ENCODE measurements at places on chromosomes 13 and 19.

DNA sequence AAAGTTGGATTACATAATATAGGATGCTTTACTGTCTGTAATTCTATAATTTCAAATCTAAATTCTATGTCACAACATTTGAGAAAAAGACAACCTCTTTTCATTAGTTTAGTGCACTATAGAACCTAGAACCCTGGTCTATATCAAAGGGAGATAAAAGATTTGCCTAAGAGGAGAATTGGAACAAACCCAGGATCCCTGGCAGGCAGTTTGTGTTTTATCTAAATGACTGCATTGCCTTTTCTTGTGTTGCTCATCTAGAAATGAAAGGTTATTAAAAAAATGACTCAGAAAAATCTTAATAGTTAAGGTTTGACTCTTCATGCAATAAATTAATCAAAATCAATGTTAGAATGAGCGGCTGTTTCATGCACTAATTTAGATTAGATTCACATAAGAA lies 96.7 kb downstream of the PCDH9 start:
- DNase-seq = no peak

DNA sequence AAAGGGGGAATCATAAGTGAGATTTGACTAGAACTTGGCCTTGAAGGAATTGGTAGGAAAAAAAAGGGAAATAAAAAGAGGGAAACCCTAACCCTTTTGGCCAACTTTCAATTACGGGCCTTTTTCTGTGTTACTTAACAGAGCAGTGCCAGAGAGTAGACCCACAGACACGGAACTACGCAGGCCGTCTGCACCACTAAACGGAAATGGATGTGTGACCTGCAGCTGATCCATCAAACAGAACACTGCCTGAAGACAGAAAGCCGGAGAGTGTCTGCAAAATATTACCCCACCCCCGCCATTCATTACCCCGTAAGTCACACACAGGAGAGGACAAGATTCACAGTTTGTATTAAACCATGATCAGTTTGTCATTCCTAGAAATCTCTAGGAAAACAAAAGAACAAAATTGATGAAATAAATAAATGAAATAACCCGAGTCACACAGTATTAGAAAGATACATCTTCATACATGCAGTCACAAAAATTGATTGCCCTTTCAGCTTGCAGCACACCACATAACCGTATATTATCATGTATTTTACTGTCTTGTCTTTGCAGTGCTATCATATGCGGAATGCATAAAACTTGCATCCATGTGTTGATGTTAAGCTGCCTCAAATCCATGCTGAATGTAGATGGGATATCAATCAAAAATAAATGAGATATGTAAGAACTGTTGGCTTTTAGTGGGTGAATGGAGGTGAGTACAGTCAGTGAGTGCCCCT lies 424.7 kb downstream of the IRS2 start:
- DNase-seq = no peak

DNA sequence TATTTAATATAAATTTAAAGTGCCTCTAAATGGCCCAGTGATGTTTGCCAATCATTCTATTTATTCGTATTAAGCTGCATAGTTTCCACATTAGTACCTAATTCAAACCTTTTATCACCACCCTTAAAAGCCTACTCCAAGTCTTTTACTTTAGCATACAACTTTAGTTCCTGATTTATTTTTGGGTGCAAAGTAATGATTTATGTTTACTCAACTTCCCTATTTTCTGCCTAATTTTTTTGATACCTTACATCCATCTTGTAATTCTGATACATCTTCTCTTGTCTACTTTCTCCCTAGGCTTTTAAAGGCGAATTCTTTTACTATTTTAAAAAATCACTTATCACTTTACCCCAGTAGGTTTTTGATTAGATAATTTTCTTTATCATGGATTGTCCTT lies 2651.1 kb upstream of the PCDH20 start:
- DNase-seq = no peak

- no peak for DNase-seq
These were observed 650.8 kb upstream of the PCDH9 start for GRCh38 chr13:67880916-67881315.

DNA sequence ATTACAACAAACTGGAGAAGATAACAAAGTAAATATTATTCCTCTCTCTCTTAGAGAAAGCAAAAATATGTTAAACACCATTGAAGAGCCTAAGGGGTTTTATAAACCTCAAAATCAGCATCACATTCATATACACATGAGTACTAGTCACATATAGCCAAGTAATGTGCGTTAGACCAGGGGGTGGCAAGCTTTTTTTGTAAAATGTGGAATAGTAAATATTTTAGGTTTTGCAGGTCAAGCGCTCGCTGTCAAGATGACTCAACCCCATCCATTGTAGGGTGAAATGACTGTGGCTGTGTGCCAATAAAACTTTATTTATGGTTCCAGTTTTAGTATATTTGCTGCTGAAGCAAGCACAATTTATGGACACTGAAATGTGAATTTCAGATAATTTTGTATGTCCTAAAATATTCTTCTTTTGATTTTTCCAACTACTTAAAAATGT lies 21.7 kb downstream of the RFX2 start:
- DNase-seq = no peak

DNA sequence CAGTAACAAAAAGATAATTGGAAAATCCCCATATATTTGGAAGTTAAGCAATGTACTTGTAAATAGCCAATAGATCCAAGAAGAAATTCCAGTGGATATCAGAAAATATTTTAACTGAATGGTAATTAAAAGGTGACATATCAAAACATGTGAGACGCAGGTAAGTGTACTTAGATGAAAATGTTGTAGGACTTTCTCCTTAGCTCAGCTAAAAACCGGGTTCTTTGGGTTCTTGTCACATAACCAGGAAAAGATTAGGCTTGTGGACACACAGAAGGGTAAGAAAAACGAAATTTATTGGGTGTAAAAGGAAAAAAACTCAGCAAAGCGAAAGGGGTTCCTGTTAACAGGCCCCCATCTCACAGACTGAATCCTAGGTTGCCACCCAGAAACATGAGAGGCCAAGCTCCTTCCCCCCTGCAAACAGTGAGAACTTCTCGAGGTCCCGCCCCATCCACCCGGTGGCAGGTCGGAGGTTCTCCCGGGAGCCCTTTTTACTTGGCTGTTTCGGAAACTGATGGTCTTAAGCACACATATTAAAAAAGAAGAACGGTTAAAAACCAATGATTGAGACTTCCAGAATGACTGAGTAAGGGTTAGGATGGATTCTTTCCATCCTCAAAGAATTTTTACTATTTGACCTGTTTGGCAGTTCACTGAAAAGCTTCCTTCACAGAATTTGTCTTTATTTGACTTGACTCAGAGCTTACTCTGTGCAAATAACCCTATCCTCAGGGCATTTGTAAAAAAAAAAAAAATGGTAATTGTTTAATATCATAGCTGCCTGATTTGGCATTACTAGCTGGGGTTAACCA lies 3.1 kb upstream of the CCDC70 start:
- no peak for DNase-seq

GRCh38 chr19:28880735-28881401 lies 332.1 kb downstream of the UQCRFS1 start:
- DNase-seq = no peak

- DNase-seq = no peak
These were observed 8.0 kb upstream of the POU2F2 start for GRCh38 chr19:42140125-42140754.

DNA sequence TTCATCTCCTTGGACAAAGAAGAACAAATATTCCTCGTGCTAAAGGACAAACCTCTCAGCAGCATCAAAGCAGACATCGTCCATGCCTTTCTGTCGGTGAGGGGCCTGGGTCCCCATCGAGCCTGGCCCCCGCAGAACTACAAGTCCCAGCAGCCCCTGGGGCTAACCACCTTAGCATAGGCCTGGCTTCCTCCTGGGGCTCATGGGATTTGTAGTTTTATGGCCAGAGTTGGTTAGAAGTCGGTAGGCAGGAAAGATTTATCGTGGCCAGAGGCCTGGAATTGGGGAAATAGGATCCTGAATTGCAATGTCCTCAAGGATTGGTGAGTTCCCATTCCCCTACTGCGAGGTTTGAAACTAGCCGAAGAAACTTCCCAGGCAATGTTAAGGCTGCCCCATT lies 19.6 kb downstream of the TMEM150B start:
- DNase-seq = no peak

DNA sequence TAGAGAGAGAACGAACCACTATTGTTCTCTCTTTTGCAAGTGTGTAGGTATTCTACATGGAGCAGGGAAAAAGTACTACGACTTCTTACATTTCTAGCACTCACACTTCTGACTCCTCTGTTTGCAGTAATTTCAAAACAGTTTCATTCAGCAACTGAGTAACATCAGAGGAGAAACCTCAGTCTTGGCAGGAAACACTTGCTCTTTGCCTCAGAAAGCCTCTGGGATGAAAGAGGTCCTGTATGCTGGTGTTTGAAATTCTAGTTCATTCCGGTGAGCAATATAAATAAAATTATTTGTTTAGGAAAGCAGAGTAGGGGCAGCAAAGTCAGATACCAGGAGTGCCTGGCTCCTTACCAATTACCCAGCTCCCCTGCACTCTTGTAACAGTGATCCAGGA lies 595.5 kb downstream of the TBC1D4 start:
- no peak for DNase-seq

GRCh38 chr13:48214519-48215121 lies 18.4 kb upstream of the ITM2B start:
- no peak for DNase-seq

DNA sequence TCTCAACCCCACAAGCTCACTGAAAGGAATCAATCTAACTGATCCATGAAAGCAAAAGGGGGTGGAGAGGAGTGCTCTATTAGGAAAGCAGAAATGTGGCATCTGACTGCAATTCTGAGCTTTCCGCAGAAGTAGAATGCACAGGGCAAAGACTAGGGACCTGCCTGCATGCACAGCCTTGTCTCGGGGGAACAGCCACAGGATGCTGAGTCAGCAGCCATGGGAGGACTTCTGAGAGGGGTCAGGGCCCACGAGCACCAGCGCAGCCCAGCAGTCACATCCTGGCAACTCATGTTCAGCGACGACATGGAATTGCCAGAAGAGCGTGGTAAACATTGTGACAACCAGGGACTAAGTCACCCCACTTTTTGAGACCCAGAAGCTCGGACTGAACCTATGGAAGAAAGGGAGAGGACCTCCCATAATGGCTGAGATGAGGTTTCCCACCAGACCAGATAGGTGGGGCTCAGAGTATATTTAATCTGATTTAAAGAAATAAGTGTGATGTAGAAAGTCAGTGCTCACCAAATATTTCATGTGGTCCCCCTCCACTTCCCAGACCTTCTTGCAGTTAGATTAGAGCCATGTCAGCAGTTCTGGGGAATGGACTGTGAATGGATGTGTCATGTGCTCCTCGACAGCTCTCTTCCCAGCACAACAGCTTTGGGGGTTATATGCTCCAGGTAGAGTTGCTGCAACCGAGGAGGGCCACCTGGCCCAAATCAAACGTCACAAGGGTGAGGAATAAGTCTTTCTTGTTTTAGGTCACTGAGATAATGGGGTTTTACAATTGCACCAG lies 32.6 kb downstream of the STOML3 start:
- no peak for DNase-seq

DNA sequence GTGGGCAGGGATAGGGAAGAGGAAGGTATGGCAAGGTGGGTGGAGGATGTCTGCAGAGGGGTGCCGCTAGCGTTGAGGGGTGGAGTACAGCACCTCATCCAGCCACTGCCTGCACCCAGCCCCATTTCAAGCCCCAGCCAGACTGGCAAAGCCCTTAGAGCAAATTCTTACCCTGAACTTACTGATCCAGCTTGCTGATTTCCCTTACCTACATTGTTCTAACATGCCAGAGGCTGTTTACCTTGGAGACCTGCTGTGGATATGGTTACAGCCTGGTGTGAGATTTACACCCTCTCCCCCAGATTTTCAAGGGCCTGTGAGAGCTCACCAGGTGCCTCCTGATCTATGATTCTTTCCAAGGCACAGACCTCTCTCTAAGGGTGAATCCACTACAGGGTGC lies 86.0 kb downstream of the ZNF726 start:
- no peak for DNase-seq

DNA sequence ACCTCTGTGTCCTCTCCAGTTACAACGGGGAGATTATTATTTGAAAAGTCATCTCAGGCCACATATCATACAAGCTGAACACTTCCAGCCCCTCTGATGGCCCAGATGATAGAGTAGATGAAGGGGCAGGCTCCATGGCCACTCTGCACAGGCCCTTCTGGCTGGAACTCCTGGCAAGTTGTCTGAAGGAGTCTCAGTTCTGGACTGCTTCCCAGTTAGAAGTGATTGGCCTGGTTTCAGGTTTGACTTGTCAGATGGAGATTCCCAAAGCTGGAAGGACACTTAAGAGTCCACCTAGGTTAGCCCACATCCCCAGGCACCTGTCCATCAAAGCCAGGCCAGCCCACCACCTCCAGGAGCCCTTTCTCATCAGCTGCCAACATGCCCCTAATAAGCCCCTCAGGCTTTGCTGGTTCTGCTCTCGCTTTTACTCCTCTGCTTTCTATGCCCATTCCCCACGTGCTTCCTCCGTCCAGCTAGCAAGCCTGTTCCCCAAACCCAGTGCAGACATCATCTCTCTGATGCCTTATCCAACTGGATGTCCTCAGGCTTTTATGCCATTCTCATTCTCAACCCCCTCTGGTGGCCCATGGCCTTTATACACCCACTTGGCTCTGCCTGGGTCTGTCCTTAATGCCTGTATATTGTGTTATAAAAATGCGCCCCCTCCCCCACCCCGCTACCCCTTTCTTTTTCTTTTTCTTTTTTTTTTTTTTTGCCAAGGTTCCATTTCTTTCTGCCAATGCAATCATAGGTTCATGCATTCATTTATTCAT lies 56.5 kb downstream of the HSPH1 start:
- no peak for DNase-seq

DNA sequence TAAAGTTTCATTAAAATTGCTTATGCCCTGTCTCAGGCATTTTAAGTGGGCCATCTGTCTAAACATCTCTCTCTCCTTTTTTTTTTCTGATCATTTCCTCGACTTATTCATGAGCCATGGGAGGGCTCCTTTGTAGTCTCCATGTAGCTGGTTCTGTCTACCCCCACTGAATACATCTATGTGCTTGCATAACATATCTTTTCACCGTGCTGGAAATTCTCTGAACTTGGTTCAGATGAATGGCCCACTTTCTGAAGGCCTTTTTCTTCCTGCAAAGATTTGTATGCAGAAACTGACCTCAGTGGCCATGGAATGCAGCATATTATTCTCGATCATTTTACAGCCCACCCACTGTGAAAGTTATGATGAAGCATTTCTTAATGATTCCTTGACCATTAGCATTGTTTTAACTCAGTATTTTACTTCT lies 225.3 kb downstream of the GGACT start:
- no peak for DNase-seq

GRCh38 chr19:55652311-55653128 lies 2.3 kb upstream of the U2AF2 start:
- DNase-seq = no peak

DNA sequence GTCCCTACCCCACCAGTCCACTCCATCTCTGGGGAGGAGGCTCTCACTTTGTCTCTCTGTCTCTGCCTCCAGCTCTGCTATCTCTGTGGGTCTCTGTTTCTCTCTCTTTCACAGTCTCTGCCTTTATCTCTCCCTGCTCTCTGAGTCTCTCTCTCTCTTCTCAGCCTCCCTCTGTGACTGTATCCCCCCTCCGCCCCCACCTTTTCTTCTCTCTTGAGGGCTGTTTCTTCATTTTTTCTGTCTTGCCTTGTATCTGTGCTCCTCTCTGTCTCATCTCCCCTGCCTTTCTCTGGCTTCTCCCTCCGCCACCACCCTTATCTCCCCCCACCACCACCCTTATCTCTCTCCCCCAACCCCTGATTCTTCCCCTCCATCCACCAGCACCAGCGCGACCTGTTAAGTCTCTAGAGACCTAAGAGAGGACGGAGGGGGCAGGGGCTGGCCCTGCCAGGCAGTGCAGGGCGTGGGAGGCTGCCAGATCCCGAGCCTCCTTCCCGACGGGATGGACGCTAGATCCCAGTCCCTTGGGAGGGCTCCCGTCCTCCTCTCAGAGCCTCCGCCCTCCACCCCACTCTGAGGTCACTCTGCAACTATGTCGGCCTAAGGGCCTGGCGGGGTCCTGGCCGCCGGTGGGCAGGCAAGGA lies 1.0 kb downstream of the AXL start:
- peak; percentile 83 for DNase-seq
